ENCODE measurements at places on chromosomes 7 and 10.
A peak's percentile ranks its signal among the peaks of the same experiment; 100 is the strongest.

DNA sequence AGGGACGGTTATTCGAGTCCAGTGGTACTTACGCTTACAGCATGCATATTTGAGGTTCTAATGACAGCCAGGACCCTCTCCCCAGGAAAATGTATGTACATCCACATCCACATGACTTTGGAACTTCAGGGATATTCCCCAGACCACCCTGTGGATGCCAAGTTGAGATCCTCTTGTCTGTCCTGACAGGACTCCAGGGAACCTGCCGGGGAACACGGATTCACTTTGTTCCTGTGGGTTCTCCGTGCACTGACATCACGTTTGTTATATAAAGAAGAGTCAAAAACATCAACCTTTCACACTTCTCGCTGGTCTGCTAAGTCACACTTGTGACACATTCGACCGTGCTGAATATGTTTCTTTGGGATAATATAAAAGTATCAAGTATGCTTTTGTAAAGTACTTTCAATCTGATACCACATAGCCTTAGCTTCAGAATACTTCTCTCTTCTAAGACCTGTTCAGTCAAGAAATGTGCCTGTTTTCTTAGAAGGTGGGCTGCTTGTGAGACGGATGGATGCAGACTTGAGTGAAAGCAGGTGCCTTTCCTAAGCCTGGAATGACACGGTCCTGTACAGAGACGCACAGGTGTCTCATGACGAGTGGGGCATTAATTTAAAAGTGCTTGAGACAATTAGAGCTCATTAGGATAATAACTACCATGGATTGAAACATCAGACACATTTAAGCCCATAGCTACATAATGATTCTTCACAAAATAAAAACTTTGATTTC is 38.7 kb downstream of the CALML5 start:
- no peak for DNase-seq

GRCh38 chr10:68423522-68423921 is 16.4 kb upstream of the RUFY2 start:
- no peak for DNase-seq

- peak; percentile 96 for DNase-seq
These were observed 3.4 kb upstream of the C1GALT1 start for GRCh38 chr7:7178906-7179305.

DNA sequence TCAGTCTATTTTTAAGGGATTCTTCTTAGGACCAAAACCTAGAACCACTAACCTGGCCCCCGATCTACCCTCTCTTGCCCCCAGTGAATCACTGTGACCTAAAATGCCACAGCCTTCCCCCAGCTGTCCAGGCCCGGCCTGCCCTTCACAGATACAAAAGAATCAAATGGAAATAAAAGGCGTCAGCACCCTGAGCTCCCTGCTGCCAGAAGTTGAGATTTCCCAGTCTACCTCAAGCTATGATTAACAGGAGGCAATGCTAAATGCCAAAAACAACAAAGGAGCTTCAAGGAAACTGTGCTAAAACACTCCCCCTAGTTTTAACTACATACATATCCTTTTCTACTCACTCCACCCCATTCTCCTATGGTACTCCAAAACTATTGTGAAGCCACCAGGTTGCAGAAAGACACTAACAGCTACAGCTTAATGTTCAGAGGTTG is 67.8 kb downstream of the GSAP start:
- DNase-seq: peak; percentile 74

Measured in epithelial cell of proximal tubule (primary cell).